ENCODE measurements at places on chromosomes 2 and 18.

- DNase-seq, result no peak
Measured at GRCh38 chr2:33672389-33672788, 73.3 kb upstream of the FAM98A start.

GRCh38 chr18:79517341-79517740, 121.6 kb downstream of the NFATC1 start:
- no peak for DNase-seq

DNA sequence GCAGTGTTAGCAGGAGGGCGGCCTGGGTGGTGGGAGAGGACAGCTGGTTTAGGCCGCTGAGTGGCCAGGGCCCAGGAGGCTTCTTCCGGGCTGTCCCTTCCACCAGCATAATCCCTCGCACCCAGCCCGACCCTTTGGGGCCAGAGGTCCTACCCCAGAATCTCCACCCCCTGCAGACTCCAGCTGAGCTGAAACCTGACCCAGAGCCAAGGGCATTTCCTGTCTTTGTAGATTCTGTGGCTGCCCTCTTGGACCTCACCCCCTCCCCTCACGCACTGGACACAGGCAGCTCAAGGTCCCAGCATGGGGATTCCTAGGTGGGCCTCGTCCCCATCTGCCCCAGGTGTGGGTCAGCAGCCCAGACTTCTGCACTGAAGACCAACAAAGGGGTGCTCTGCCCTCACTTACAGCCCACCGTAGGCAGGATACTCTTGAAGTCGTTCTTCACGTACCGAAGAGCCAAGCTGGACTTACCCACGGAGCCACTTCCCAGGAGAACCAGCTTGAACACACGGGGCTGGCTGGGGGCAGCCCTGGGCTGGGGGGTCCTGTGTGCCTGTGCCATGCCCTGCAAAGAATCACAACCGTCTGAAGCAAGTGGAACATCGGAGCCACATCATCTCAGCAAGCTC, 4.8 kb downstream of the RAB17 start:
- DNase-seq, result no peak

- DNase-seq, result no peak
Measured at GRCh38 chr18:79819968-79820351, 22.2 kb downstream of the KCNG2 start.

GRCh38 chr2:106851881-106852501, 34.0 kb downstream of the ST6GAL2 start:
- no peak for DNase-seq

DNA sequence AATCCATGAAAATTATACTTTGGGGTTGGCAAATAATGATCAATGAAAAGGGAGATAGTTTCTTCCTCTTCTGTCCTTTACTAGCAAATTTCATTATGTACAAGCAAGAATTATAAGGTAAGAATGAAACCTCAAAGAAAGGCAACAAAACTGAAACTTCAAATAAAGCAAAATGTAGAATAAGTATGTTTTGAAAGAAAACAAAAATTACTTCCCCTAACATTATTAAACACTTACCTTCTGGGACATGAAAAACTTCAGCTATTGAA, 29.4 kb downstream of the THADA start:
- no peak for DNase-seq

- DNase-seq, result no peak
Measured at GRCh38 chr18:57077786-57078552, 68.9 kb upstream of the BOD1L2 start.

DNA sequence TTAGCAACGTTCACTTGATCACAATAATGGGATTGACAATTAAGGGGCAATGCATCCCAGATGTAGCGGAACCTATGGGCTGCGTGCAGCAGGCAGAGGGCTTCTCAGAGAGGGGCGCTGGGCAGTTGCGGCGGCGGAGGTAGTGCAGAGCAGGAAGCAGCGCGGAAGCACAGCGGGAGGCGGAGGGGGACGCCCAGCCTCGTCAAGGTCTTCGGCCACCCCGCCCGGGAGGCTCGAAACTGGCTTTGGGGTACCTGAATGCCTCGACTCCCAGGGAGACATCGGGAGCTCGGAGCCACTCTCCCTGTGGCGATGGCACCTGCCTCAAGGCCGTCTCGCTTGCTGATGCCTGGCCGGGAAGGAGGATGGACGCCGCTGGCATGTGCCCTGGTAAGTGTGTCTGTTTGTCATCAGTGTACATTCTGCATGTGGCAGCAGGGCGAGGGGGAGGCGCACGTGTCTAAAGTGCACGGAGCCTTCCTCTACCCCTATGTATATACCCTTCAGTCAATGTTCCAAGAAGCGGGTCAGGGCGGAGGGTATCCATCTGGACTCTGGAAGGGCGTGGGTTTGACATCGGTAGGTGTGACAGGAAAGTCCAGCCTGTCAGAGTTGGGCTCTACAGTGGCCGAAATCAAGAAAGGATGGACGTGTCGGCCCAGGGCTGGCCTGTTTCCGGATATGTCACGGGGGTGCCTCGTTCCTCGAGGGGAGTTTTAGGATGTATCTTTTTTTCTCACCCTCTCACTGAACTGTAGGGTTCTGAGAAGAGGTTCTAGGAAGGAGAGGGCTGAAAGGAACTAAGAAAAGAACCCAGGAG, 7.5 kb upstream of the SP9 start:
- DNase-seq, result no peak

DNA sequence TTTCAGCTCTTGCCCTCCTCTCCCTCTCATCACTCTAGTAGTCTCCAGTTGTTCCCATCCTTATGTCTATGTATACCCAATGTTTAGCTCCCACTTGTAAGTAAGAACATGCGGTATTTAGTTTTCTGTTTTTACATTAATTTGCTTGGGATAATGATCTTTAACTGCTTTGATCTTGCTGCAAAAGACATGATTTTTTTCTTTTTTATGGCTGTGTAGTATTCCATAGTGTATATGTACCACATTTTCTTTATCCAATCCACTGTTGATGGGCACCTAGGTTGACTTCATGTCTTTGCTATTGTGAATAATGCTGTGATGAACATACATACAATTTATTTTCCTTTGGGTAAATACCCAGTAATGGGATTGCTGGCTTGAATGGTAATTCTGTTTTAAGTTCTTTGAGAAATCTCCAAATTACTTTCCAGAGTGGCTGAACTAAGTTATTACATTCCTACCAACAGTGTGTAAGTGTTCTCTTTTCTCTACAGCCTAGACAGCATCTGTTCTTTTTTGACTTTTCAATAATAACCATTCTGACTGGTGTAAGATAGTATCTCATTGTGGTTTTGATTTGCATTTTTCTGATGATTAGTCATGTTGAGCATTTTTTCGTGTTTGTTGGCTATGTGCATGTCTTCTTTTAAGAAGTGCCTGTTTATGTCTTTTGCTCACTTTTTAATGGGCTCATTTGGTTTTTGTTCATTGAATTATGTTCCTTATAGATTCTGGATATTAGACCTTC, 179.6 kb upstream of the SLC39A10 start:
- no peak for DNase-seq

DNA sequence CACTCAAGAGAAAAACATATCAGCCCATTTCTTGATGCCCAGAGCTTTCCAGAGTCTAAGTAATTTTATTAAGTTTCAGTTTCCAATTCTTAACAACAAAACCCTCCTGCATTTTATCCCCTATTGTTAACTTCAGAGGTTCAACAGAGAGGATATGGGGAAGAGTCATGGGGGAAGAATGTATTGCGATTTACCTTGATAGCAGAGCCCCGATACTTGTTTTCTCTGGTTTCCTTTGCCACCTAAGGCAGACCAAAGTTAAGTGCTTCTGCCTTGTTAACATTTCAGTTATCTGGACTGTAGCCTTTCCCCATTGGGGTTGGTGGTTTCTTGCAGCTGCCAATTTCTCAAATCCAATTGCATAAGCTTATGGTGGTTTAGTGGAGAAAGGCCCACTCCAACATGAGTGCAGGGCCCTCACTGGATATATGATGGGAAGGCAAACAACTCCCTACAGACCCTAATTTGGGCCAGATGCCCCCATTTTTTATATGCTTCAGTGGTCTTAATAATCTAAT, 82.0 kb upstream of the ITGB6 start:
- no peak for DNase-seq

DNA sequence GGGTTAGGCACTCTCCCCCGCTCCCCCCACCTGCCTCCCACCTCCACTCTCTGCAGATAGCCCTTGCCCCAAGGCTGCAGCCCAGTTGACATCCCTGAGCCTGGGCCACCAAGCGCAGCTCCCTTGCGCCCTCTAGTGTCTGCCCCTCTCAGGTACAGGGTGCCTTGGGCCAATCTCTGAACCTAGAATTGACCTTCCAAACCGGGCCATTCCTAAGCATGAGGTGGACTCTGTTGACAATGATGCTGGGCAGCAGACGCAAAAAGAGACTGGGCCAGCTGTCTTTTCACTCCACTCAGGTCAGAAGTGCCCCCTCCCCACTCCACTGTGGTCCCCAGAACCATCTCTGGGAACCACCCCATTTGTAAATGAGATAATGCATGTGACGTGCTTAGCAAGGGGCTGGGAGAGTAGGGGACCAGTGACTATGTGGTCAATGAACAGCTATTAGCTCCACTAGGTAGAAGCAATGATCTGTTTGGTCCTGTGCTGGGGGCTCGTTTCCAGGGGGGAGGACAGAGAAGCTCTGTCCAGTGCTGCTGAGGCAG, 43.3 kb upstream of the PLB1 start:
- peak; percentile 36 for DNase-seq

DNA sequence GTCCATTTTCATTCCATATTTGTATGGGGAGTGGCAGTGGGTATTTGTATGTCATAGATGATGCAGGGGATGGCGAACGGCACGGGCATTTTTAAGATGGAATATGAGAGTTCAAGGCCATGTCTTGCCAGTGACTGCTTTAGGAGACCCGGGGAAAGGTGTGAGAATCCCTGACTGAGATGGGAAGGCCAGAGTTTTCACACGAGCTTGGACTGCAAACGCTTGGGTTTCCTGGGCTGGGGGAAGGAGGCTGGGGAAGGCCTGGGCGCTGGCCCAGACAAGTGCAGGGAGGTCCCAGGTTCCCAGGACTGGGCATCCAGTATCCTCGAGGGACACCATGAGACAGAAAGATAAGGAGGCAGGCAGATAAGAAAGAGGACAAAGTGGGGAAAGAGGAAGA, 35.2 kb downstream of the CNGA3 start:
- no peak for DNase-seq

DNA sequence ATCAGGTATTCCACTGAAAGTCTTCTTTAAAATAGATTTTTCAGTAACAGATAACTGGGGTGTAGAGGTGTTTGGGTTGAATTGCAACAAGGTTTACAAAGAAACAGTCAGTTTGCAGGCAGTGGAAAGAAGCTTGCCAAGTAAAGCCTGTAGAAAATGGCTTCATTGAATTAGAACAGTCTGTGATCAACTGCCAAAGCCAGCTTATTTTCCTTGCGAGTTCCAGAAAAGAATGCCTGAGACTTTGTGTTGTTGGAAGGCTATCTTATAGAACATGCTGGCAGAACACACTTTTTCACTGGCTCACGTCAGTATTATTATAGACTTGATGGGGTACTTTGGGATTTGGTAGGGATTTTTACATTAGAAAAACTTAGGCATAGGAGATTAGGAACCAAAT, 601.0 kb downstream of the XIRP2 start:
- DNase-seq, result no peak

DNA sequence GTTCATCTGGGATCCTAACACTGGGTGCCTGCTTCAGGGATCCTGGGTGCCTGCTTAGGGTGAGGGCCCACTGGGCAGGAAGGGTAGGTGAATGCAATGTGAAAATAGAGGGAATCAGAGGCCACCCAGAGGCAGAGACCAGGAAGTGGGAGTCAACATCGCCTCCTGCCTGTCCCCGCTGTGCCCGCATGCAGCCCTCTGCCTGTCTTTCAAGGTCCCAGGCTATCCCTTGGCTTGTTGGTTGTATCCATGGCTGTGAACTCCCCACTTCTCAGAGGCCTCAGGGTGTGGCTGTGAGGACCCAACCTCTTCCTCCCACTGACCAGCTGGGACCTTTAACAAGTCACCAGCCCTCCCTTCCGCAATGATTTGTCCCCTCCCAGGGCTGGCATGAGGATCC, 26.5 kb downstream of the PSD4 start:
- no peak for DNase-seq

- DNase-seq, result no peak
Measured at GRCh38 chr2:201244829-201245228, 15.5 kb upstream of the CASP8 start.

GRCh38 chr2:46812361-46813019, 103.1 kb downstream of the MCFD2 start:
- DNase-seq, result no peak

- DNase-seq, result no peak
Measured at GRCh38 chr2:128197059-128197458, 106.1 kb downstream of the UGGT1 start.

DNA sequence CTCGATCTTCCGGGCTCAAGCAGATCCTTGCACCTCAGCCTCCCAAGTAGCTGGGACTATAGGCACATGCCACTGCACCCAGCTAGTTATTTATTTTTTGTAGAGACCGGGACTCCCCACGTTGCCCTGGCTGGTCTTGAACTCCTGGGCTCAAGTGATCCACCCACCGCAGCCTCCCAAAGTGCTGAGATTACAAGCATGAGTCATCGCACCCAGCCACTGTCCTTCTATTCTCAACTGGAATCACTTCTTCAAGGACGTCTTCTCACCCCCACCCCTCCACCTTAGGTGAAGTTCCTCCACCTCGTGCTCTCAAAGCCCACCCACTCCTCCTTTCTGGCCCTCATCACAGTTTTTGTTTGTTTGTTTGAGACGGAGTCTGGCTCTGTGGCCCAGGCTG, 54.0 kb upstream of the REL start:
- no peak for DNase-seq

DNA sequence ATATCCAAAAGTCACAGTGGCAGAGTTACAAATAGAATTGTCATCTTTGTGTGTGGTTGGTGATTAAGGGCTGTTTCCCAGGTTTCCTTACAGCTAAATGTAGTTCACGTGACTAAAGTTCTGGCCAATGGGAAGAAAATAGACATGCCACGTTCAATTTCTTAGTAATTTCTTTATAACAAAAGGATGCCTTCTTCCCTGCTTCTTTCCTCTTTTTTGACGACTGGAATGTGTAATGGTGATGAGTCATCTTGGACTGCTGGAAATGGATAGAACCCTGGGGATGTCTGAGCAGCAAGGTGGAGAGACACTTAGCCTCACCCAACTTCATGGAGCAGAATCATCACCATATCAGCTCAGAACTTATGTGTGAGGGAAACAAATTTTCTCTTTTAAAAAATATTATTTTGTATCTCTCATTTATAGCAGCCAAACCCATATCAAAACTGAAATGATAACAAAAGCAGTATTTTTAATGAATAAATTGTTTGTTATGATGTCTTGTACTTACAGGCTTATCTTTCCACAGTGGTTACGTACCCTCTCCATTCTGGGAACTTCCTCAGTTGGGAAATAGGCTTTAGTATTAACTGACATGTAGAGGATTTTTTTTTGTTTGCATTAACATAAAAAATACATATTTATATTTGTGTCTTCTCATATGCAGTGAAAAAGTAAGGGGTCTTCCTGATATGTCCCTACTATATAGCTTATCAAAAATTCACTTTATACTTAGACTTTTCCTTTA, 91.1 kb upstream of the CDH2 start:
- no peak for DNase-seq
